COR-L47 (cell line): ENCODE measurements at places on chromosomes 2 and 18.

DNA sequence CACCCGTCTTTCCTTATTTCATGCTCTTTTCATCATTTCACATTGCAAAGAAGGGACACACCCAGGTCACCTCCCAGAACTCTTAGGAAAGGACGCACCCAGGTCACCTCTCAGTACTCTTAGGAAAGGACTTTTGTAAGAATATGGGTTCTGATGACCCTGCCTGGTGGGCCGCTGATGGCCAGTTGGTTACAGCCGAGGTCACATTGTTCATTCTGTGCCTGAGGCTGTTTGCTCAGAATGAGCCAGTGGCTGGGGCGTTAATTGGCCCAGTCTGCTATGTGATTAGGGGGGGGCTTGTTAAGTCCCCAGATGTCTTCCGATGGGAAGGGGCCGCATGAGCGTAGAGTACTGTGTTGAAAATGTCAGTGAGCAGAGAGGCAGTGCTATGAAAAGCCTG lies 9.4 kb downstream of the MLPH start:
- no peak for DNase-seq

DNA sequence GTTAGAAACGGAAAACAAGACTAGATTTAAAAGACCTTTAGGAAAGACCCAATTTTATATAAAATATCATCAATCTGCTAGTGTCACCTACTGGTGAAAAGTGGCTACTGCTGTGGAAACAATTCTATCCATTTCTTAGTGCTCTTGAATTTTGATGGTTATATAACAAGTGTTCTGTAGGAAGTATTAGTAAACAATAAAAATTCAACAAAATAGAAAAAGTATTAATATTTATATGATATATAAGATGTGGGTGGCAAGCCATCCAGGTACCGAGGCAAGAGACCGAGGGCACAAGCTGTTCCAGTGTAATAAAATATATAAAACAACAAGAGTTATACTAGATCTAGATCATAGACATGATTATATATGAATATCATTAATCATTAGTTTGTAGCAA lies 6.2 kb upstream of the TMEM87B start:
- DNase-seq = peak; percentile 23

DNA sequence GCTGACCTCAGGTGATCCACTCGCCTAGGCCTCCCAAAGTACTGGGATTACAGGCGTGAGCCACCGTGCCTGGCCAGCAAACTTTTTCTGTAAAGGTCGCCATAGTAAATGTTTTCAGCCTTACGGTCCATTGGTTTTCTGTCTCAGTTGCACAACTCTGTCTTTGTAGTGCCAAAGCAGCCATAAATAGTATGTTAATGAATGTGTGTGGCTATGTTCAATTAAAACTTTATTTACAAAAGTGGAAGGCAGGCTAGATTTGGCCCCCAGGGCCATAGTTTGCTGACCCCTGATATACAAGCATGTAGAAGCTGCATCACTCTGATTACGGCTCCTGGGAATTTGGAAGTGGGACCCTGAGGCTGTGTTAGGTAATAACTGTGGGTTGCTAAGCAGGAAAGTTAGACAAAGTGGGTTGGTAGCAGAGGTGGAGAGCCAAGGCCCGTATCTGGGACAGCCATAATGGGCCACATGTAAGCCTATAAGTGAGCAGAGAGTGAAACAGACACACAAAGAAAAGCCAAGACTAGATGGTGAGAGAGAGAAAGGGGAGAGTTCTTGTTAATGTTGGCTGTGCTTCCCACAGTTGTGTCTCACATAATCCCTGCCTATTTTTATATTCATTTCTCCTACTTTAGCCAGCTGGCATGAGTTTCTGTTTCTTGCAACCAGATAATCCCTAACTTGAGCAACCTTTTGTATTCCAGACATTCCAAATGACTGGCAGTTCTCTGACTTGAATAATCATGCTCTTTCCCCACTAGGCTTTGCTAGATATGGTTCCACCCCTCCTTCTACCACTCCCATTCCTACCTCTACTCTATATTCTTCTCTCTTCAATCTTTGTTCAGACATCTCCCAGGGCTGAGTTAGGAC lies 223.3 kb upstream of the STON1 start:
- DNase-seq = no peak

DNA sequence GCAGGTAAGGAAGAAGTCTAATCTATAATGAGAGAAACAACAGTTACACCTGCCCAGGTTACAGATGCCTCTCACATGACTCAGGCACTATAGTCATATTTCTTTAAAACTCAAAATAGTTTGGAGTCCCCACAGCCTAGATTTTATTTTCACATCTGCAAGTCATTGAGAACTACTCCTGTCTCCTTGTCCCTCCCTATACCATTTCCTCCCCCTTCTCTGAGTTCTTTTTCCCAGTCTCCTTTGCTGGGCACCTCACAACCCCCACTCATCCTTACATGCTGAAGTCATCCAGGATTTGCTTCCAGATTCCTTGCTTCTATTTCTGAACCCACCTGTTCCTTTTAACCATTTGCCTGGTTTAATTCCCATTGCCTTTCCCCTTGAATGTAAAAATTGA lies 73.1 kb upstream of the KCNE4 start:
- DNase-seq = no peak

DNA sequence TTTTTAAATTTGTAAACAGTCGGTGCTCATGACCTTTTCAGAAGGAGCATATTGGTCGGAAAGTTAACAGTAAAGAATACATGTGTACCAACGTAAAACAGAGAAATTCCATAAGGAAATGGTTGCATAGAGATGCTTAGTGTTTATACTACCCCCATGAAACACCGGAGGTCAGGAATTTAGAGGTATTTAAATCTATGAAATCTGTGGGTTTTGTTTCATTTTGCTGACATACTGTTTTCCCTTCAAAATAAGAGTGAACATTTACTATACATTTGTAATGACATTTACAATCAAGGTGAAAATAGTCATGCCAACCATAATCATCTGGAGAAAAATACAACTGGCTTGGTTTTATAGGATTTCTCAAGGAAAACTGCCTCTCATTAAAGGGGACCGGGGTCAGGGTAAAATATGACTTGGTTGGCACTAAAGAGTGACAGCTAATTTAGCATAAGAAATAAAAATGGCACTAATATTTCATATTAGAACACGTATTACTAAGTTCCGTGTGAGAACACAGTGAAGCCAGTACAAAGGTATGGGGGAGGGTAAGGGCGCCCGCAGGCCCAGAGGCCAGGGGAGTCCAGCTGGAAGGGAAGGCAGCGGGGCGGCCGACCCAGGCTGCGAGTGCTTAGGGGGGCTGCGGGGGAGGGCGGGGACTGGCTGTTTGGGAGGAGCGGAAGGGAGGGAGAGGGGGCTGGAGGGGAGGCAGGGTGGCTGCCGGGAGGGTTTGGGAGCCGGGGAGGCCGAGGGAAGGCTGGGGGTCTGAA lies 1.1 kb upstream of the RNU4ATAC start:
- DNase-seq = peak; percentile 57

DNA sequence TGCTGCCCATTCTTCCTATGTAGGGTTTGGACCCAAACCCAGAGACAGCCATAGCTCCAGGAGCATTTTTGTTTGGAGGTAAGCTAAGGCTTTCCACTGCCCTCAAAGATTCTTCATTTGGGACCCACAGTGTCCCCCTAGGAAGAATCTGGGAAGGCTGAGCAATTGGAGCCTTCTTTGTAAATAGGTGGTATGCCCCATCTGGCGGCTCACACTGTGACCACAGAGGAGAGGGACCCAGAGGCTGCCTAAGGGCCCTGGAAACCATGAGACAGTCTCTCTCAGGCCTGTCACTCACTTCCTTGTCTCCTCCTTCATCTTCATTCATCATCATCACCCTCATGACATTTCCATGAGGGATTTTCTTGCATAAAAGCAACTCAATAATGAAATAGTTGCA lies 215.4 kb upstream of the OSR1 start:
- DNase-seq = no peak

DNA sequence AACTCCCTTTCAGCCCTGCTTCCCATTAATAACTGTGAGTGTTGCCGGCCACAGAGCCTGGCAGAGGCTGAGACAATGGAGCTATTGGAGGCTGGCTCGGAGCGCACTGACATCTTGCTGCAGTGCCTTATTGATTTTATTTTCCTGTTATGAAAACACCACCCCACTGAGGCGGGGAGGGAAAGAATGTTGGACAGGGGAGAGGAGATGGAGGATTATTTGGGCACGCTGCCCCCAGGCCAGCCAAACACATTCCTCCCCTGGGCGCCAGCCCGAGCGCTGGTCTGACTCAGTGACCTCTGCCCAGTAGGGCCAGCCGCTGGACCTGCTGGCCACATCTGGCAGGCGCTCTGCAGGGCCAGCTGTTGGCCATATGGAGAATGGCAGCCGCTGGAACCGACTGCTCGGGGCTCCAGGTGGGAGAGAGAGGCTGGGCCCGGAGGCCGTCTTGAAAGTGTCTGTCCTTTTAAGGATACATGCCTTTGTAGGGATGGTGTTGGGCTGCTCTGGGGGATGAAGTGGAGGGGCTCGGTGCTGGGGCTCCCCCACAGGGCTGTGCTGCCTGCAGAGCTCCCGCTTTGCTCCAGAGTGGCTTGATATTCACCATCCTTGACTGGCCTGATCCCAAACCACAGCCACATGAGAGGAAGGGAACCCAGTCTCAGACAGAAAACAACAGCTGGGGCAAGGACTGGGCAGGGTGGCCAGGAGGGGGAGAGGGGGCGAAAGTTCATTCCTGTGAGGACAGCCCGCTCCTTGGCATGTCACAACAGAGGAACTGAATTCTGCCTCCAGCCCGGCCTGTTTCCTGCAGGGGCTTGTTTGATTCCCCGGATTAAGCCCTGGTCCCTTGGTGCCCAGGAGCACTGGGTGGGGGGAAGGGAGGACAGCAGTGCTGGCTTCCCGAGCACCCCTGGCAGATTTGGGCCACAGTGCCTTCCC lies 179.0 kb downstream of the KLHL29 start:
- DNase-seq = no peak

- no peak for DNase-seq
Observed at GRCh38 chr2:43315482-43315881, 89.1 kb upstream of the ZFP36L2 start.

DNA sequence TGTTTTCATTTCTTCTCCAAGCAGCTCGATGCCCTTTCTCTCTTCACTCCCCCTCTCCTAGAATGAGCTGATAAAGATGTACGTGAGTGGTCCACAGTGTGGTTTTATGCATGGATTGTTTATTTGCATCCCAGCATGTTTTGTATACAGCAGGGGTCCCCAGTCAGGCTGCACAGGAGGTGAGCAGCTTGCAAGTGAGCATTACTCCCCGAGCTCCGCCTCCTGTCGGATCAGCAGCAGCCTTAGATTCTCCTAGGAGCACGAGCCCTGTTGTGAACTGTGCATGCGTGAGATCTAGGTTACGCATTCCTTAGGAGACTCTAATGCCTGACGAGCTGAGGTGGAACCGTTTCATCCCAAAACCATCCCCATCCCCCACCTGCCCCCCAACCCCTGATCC lies 262.6 kb downstream of the AGAP1 start:
- no peak for DNase-seq

DNA sequence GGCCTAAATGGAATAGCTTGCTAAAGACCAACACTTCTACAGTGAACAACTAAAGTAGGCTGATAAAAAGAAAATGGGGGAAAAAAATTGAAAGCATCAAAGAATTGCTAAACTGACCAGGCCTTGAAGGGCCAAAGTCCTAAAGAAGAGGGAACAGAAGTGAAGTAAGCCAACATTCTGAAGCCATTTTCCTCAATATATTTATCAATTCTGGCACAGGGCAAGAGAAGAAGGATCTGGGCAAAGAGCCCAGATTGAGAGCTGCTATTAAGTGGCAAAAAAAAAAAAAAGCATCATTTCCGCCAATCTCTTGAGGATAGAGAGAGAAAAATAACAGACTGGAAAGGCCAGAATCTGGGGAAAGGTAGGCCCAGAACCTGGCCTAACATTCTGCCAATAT lies 25.7 kb downstream of the FANCL start:
- peak; percentile 50 for DNase-seq

DNA sequence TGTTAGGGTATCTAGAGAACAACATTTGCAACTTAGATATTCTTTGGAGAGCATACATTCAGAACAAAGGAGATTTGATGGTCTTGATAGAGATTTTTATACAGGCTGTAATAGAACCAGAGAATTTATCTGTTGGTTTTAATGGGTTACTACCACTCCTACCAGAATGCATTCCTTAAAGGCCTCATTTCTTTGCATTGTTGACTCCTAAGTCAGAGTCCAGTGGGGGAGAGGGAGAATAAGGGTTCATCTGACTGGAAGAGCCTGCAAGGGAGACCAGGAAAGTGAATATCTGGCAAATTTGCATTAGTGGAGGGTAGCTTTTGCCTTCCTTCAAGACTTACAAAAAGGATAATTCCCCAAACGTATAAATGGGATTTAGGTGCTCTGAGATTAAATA lies 29.7 kb downstream of the AGPS start:
- DNase-seq = no peak

DNA sequence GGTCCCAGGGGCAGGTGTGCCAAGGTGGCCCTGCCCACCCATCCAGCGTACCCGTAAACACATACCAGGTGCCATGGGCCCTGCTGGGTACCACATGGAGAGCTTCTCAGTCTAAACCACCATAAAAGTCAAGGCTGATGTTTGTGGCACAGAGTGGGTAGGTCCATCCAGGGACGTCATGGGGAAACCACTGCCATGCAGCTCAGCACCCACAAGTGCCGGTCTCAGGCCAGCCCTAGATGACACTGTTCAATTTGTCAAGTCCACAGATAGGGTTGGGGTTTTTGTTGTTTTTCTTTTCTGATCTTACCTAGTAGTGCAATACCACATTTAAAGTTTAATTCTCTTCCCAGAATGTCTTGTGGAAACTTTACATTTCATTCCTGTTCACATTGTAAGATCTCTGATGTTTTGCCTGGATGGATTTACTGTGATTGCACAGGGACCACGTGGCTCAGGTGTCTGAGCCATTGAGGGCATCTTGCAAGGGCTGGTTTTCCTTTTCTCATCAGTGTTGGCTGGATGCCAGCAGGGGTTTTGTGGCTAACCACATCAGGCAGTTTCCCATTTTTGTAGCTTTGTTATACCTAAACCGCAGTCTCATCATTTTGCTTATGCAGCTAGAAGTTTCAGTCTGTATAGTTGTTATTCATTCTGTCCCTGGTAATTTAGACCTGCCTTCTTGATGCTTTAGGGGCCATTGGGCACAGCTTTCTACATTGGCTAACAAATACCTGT lies 64.7 kb downstream of the STK25 start:
- DNase-seq = no peak

DNA sequence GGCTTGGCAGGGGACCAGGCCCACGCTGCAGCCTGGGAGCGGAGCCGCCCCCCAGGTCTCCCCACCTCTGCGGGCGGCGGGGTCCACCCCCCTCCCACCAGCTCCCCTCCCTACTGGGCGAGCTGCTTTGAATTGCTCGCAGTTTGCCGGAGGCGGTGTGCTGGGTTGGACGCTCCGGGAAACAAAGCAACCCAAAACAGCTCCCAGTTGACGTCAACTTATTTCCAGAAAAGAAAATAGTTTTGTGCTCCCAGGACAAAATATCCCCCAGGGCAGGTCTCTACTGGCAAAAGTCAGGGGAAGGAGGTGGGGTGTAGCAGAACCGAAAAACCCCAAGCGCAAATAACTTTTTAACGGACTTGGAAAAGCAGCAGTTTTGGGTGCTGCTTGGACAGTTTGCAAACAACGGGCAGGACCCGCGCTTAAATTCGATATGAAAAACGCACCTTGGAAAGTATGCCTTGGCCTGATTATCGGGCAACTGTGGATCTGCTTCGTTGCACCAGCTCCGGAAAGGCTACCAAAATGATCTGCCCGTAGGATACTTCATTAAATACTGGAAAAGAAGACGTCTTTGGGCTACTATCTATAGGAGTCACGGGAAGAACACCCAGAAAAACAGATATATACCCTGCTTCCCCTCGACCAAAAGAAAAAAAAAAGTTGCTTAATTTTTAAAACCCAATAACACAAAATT lies 2.8 kb upstream of the KCTD1 start:
- DNase-seq = no peak
